ENCODE measurements at places on chromosomes 2 and 18.

DNA sequence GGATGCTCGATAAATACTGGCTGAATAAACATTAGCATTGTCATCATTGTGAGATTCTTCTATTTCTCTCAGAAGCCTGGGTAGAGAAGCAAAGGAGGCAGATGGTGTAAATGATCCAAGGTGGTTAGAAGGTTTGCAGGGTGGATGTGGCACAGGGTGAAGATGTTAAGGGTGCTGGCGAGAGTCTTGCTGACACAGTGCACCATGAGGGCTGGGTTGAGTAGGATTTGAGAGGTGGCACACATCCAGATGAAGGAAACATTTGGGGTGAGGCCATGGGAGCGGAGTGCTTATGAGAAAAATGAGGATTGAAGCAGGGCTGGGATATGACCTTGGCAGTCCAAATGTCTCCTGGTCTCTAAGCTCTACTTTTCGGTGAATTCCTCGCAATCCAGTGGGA lies 17.8 kb upstream of the CPO start:
- DNase-seq: no peak

GRCh38 chr18:43534511-43534910 lies 257.2 kb upstream of the SYT4 start:
- no peak for DNase-seq

DNA sequence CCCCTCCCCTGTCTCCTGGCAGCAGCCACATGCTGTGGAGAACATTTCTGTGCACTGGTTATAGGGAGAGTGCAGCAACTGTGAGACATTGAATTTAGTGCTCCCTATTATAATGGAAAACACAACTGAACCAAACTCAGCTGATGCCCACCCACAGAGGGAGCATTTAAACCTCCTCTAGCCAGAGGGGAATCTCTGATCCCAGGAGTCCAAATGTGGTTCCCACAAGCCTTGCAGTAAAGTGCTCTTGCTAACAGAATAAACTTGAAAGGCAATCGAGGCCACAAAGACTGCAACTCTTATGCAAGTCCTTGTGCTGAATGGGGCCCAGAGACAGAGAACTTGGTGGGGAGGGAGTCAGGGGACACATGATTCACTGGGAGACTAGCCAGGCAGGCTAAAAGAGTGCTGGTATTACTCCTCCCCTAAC lies 638.8 kb upstream of the VRK2 start:
- DNase-seq: no peak

DNA sequence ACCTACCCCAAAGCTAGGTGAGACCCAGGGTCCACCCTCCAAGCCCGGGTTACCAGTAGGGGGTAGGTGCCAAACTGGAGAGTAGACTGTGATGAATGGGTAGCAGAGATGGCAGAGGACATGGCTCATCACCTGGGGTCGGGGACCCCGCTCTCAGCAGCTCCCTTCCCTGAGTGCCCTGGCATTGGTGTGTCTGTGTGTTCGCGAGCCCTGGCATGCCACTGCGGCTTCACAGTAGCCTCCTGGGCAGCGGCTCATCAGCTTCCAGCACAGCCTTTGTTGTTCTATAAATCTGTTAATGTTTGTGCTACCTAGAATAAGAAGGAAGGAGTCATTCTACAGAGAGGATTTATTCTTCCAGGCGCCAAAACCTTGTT lies 62.6 kb upstream of the ALPP start:
- DNase-seq: no peak

DNA sequence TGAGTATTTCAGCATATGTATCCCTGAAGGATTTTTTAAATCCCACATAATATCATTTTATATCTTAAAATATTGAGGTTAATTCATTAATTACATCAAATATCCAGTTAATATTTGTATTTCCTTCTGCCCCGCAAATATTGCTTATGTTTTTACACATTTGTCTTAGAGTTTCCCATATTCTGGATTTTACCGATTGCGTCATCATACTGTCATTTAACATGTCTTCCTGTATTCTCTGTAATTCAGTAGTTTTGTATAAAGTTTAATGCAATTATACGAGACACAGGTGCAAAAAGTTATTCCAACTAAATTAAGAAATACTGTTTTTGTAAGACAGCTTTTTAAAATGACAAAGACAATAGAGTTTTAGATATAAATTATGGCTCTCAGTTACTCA lies 33.5 kb upstream of the UBXN4 start:
- no peak for DNase-seq

- DNase-seq: no peak
Observed at GRCh38 chr2:54535599-54536195, 79.6 kb downstream of the SPTBN1 start.

DNA sequence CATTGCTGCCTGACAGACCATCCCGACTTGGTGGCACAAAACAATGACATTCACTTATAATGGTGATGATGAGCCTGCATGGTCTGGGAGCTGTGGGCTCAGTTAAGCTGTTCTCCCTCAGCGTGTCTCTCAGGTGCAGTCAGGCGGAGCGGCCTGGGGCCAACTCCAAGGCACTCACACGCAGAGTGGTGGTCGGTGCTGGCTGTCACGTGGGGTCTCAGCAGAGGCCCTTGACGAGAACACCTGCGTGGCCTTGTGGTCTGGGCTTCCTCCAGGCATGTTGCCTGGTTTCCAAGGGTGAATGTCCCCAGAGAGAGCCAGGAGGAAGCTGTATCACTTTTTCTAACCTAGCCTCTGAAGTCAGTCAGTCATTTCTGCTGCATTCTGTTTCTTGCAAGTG lies 29.8 kb downstream of the ARMC9 start:
- DNase-seq: no peak

DNA sequence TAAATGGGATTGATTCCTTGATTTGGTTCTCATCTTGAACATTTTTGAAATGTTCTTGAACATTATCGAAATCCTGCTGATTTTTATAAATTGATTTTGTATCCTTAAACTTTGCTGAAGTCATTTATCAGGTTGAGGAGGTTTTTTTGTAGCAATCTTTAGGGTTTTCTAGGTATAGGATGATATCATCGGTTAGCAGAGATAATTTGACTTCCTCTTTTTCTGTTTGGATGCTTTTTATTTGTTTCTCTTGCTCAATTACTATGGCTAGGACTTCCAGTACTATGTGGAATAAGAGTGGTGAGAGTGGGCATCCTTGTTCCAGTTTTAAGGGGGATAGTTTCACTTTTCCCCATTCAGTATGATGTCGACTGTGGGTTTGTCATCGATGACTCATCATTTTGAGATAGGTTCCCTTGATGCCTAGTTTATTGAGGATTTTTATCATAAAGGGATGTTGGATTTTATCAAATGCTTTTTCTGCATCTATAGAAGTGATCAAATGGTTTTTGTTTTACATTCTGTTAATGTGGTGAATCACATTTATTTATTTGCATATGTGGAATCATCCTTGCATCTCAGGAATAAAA lies 201.5 kb upstream of the ZSWIM2 start:
- no peak for DNase-seq

- no peak for DNase-seq
Observed at GRCh38 chr2:130328710-130329109, 14.0 kb upstream of the IMP4 start.

- no peak for DNase-seq
Observed at GRCh38 chr18:45104049-45104395, 423.3 kb downstream of the SETBP1 start.

GRCh38 chr18:26863122-26863879 lies 2.2 kb downstream of the AQP4 start:
- no peak for DNase-seq

DNA sequence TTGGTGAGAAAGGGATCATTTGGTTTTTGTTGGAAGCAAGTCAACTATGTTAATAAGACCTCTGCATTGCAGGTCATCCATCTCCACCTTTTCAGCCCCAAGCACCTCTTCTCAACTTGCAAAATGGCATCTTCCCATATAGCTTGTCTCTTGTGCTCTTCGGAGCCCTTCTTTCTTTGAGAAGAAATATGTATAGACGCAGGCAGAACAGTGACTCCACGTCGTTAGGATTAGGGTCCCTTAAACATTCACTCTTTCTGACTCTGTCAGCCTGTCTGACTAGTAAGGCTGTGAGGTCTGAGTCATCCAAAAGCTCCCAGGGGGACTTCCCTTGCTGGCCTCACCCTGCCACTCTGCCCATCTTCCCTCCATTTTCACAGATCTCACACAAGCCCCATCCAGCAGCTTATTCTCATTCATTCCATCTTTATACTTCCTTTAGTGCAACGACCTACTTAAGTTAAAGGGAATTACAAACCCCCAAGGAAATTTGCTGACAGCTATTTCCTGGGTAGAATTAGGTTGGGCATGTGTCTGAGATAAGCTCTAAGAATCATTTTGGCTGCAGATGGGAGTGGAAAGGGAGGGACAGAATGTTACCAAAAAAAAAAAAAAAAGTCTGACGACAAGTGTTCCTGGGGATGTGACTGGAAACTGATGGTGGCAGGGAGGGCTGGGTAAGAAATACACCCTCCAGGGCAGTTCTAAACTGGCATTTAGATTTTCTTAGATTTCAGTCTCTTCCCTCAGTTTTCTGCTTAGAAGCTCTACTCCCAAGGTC lies 37.7 kb upstream of the MEX3C start:
- no peak for DNase-seq

GRCh38 chr18:42078711-42079110 lies 123.7 kb downstream of the PIK3C3 start:
- no peak for DNase-seq

DNA sequence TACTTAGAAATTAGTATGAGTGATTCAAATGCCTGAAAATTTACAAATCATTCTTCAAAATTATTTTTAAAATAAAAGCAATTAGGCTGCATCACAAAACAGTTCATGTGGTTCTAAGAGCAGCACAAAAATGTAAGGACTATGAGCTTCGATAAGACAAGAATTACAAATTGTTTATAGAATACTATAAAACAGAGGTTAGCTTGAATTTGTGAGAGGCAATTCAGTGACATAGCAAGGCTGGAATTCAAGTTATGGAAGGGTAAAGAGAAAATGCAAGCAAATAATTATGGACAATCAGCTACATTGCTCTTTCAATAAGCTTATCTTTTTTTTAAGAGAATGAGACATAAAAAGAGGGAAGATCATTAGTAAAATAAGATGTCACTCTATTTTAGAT lies 7.1 kb upstream of the XIRP2 start:
- DNase-seq: no peak

- no peak for DNase-seq
Observed at GRCh38 chr2:43332653-43333052, 106.2 kb upstream of the ZFP36L2 start.

DNA sequence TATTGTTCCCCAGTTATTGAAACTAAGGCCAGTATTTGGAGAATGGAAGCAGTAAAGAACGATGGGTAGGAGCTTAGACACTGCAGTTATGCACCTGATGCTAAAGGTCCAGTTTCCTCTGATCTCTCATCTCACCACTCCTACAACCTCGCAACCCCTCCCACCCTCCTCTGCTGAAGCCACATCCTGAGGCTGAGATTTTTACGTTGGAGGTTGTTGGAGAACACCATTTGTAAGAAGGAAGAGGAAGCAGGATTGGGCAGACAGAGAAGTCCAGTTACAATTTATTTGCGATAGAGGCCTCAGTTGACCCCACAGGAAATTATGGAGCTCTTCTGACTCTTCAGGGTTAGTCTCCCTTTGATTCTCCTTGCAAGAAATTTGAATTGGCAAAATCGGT lies 54.3 kb upstream of the NDUFV2 start:
- DNase-seq: no peak

DNA sequence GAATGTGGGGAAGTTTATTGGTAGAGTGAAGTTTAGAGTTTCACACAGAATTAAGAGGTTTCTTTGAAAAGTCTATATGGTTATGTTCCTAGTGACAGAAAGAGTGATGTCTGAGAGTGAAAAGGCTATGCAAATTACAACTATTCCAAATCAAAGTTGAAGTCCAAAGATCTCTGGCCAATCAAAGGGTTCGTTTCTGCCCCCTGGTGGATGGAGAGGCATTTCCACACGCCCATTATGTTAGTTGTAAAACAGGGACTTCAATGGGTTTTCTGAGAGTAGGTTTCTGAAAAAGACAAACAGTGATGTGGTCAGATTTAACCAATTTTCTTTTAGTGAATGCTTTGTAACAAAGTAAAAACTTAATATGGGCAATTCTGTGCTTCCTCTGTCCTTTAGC lies 441.5 kb upstream of the POU3F3 start:
- DNase-seq: no peak

DNA sequence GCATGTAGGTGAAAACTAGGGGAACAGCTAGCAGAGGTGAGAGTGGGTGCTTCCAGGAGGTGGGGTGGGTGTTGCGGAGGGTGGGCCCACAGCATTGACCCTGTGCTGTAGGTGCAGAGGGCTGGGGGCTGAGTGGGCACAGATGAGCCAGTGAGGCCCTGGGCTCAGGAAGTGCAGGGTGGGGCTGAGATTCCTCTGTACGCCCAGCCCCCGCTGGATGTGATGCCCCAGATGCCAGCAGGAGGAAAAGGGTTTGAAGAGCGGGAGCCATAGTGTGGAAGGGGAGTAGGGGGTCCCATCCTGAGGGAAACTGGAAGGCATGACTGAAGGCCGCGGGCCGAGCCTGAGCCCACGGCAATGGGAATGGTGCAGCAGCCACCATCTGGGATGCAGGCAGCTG lies 14.1 kb upstream of the OTOS start:
- DNase-seq: no peak

- no peak for DNase-seq
Observed at GRCh38 chr2:15447381-15447780, 113.8 kb downstream of the NBAS start.

All from T-cell (primary cell).